Left lung (tissue), 14 donors: ENCODE measurements at places on chromosomes 7 and 10. TPM values are rescaled to one million over a fixed set of nuclear protein-coding genes. Genes with fewer than 3 reads are reported as not detected.

HOXA11 gene
- 0.15 TPM for polyA plus RNA-seq

DNA sequence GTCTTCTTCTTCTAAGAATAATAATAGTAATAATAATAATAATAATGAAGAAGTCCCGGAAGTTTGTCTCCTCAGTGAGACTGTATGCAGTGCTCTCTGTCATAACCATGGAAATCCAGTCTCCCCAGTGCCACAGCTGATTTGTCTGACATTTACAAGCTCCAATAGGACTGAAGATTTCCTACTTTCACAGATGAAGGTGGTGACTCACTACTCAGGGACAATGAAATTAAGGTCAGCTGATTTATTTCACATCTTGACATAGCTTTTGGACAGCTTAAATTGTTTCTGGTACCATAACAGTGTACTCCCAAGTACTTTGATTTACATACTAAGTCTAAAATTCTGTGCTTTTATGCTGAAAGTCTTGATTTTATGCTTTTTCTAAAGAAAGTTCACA lies 6.9 kb downstream of the CELF2 start:
- no peak for DNase-seq

- no peak for DNase-seq
Observed at GRCh38 chr7:75637854-75638593, 100.7 kb downstream of the HIP1 start.

TRIM74 gene
- polyA plus RNA-seq = 2.5 TPM

VGF gene
- polyA plus RNA-seq = 1.4 TPM

GRCh38 chr10:10830293-10830986 lies 187.2 kb upstream of the CELF2 start:
- DNase-seq = peak; percentile 86

RBP4 gene
- 0.58 TPM for polyA plus RNA-seq

GRCh38 chr10:127972751-127973357 lies 66.0 kb downstream of the PTPRE start:
- no peak for DNase-seq

- DNase-seq = no peak
Observed at GRCh38 chr10:104617831-104618230, 23.3 kb upstream of the SORCS3 start.

CRPPA gene
- polyA plus RNA-seq = 2.9 TPM

DNA sequence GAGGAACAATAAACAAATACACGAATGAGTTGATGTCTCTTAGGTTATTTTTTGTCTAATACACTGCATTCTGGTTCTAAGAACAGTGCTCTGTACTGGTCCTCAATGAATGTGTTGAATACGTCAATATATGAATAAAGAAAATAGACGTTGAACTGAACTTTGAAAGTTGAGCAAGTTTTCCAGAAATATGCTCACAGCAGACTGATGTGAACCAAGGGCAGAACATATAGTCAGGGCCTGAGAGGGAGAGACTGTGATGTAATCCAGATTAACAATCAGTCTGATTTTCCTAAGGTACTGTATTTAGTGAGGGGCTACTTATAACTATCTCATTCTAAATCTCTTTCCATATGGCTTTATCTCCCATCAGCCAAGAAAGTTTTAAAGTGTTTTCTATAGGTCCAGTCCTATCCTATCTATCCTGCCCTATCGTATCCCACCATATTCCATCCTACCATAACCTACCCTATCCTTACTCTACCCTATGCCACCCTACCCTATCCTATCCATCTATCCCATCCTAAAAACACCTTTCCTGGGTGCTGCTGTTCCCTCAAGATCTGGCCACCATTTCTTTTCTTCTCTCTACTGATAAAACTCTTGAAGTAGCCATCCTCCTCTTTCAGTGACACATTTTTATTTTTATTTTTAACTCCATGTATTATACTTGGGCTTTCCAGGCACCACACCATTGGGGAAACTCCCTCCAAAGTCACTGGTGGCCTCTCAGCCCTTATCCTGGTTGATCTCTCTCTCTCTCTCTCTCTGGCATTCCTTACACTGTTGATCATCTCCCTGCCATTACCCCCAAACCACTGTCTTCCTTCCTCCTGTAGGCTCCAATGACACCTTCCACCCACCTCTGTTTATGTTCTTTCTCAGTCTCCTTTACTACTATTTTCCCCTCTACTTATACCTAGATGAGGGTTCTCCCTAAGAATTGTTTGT lies 212.3 kb upstream of the SLC26A5 start:
- no peak for DNase-seq

DNA sequence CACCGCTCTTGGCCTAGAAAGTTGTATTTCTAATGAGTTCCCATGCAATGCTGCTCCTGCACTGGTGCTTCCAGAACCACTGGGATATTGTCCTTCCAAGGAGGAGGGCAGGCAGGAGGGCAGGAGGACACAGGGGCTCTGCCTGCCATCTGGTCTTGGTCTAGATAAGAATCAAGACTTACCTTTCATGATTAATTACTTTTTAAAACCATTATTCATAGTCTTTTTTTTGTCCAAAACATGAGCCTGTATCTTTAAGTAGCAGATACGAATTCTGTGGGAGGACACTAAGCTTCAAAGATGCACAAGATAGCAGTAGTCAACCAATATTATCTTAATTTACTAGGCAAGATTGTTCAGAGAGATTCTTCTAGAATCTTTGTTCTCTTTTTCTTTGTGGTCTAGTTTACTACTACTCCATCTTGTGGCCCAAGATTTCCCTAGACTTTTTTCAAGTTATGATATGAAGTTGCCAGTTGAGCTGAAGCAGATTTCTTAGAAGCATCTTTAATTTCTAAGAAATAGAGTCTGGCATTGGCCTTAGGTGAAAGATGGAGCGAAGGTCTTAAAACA lies 57.6 kb downstream of the RBM33 start:
- no peak for DNase-seq

ZNF248 gene
- polyA plus RNA-seq = 40.5 TPM

LBX1 gene
- 0.47 TPM for polyA plus RNA-seq

CTAGE4 gene
- 19.5 TPM for polyA plus RNA-seq

DNA sequence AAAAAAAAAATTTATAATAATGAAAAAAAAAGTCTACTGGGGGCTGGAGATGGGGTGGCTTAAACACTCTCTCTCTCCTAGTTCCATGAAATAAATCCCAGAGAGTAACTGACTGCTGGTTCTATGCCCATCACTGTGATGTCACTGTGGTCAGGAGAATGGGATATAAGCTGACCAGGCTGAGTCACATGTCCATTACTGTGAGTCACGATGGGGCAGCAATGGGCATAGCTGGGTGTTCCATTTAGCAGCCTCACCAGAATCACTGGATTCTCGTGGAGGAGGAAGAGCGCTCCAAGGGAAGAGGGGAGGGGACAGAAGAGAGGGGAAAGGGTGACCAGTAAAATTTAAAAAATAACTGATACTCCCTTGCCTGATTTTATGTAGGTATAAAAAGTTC lies 37.1 kb downstream of the MASTL start:
- DNase-seq = no peak
